Keratinocyte (primary cell): ENCODE measurements at places on chromosomes 12 and 14.

GRCh38 chr12:75750716-75751306, 239.4 kb upstream of the KRR1 start:
- no peak for DNase-seq

DNA sequence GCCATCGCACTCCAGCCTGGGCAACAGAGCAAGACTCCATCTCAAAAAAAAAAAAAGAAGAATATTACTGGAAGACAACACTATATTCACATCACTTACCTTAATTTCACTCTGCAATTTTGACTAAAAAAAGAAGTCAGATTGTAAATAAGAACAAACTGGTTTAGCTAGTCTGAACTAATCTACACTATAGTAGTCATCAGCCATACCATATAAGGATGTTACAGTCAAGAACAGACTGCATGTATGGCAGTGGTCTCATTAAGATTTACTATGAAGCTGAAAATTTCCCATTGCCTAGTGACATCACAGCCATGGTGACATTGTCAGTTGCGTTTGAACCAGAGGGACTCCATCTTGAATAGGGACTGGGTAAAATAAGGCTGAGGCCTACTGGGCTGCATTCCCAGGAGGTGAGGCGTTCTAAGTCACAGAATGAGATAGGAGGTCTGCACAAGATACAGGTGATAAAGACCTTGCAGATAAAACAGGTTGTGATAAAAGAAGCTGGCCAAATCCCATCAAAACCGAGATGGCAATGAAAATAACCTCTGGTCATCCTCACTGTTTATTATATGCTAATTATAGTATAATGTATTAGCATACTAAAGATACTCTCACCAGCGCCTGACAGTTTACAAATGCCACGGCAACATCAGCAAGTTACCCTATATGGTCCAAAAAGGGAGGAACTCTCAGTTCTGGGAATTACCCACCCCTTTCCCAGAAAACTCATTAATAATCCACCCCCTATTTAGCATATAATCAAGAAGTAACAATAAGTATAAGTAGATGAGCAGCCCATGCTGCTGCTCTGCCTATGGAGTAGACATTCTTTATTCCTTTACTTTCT, 51.2 kb downstream of the OSBPL8 start:
- no peak for DNase-seq

GRCh38 chr12:57889500-57889989, 43.0 kb upstream of the CTDSP2 start:
- no peak for DNase-seq

DNA sequence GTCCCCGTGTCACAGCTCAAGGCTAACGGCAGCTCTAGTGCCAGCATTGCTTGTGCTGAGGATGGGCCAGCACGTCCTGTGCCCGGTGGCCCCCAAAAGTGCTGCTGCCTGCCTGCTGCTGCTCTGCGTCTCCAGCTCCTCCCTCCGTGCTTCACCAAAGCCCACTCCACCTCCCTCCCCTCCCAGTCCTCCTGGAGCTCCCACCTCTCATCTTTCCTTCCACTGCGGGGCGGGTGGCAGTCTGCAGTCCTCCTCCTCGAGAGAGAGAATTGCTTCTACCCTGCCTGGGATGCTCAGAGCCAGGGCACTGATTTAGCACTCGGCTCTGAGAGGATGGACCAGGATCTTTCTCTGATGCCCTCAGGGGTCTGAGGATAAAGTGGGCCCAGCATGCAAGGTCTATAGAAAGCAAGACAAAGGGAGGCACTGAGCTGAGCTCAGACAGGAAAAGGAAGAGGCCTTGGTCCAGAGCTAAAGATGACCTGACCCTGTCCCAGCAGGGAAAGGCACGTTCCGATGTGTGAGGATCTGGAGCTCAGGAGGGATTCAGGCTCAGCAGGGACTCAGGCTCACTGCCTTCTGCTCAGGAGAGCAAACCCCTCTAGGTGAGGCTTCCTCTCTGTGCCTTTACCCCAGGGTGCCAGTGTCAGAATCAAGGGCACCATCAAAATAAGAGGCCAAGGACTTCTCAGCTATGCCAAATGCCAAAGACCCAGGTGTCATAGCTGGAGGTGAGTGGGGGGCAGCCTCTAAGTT, 113.1 kb upstream of the FKBP4 start:
- DNase-seq: no peak

DNA sequence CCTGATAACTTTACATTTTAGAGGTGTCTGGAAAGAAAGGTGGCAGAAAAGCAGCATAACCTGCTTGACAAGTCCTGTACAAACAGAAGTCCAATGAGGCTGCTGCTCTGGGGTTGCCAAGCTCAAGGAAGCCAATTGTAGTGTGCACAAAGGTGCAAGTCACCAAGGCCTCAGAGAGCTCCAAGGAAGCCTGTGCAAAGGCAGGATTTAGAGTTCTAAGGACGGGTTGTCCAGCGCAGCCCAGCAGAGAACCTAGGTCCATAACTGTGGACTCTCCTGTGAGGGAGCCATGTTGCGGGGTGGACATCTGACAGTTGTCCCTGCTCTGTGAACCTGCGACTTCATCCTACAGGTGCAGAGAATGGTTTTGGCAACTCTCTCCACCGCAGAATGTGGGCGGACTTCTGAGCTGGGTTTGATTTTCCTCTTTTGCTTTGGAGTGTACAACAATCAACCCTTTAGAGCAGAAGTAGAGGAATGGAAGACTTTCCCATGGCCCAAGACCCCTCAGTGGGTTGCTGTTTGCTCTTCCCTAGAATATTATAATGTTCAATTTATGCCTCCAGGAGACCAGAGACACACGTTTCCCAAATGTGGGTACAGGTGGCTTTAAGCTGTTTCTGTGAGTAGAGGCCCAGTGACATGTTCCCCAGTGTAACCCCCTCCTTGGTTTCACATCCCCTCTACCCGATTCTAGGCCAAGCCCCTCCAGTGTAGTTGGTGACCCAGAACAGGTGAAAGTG, 81.0 kb downstream of the ETV6 start:
- DNase-seq: no peak

DNA sequence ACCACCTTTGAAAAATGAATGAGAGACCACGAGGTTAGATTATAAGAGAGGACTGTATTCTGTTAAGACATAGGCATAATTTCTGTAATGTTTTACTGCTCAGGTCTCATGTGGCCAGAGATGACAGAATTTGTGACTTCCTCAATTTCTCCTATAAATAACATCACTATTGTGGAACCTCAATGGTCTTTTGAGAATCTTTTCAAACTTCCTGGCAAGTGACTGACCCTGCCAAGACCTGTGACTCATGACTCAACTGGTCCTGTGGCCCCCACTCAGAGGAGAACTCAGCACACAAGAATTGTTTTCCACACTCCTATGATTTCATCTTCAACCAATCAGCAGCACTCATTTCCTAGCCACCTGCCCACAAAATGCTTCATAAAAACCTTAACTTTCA, 508.2 kb upstream of the ATP2B1 start:
- no peak for DNase-seq

GRCh38 chr12:93758801-93759373, 81.7 kb downstream of the CRADD start:
- no peak for DNase-seq

DNA sequence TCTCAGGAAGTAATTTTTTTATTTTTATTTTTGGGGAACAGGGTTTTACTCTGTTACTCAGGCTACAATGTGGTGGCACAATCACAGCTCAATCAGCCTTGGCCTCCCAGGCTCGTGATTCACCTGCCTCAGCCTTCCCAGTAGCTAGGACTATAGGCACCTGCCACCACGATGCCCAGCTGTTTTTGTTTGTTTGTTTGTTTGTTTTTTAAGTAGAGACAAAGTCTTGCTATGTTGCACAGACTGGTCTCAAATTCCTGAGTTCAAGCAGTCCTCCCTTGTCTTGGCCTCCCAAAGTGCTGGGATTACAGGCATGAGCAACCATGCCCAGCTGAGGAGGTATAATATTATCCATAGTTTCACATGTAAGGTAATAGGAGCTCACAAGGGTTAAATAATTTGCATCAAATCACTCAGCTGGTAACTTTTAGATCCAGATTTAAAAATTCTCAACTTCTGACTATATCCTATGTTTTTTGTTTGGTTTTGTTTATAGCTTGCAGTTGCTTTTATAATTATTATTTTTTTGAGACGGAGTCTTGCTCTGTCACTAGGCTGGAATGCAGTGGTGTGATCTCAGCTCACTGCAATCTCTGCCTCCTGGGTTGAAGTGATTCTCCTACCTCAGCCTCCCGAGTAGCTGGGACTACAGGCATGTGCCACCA, 629.3 kb downstream of the DIO2 start:
- DNase-seq: no peak

DNA sequence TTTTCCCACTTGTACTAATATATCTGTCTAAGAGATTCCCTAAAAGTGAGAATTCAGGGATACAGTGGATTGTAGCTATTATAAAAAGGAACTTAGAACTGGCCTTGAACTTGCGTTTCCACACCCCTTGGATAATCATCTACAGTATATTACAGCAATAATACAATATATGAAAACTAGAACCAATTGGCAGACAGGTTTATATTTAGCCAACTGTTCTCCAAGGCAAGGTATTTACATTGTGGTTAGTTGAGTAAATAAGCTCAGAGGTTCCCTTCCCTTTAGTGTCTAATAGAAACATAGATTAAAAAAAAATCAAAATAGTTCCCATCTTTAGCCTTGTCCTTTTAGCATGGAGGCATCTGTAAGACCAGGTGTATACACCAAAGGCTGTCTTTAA, 42.1 kb downstream of the LIMA1 start:
- DNase-seq: no peak

GRCh38 chr12:75850721-75851462, 180.7 kb downstream of the PHLDA1 start:
- DNase-seq: peak; percentile 74

DNA sequence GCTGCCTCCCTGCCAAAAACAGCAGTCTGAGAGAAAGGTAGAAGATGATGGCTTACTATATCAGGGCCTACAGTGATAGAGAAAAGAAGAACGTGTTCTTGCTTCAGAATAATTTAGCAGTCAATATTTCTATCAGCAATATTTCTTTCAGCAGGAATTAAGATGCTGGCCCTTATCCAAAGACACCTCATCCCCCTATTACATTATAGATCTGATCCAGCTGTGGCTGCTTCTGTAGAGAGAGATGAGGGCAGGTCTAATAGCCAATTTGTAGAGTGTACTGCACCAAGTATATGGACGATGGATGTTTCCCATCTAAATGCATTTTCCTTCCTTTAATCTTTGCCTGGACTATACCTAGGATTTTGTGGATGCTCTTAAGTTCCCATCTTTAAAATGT, 451.7 kb downstream of the NPAS3 start:
- no peak for DNase-seq

DNA sequence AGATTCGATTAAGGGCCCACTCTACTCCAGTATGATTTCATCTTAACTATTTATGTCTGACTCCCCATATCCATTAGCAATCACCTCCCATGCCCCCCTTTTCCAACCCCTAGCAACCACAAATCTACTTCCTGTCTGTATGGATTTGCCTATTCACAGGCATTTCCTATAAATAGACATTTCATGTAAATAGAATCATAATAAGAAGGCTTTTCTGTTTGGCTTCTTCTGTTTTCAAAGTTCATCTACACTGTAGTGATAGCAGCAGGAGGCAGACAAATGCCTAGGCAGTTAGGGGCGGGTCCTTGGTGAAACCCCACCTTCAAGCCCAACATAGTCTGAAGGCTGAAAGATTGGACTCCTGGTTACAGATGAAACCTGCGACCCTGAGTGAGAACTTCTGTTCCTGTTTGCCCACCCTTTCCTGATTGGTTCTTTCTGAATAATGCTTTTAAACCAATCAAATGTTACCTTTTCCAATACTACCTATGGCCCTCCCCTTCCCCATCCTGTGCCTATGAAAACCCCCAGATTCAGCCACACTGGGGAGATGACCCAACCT, 62.1 kb upstream of the HECTD1 start:
- no peak for DNase-seq

- no peak for DNase-seq
These were observed 254.6 kb downstream of the FBXL14 start for GRCh38 chr12:1339618-1340319.

DNA sequence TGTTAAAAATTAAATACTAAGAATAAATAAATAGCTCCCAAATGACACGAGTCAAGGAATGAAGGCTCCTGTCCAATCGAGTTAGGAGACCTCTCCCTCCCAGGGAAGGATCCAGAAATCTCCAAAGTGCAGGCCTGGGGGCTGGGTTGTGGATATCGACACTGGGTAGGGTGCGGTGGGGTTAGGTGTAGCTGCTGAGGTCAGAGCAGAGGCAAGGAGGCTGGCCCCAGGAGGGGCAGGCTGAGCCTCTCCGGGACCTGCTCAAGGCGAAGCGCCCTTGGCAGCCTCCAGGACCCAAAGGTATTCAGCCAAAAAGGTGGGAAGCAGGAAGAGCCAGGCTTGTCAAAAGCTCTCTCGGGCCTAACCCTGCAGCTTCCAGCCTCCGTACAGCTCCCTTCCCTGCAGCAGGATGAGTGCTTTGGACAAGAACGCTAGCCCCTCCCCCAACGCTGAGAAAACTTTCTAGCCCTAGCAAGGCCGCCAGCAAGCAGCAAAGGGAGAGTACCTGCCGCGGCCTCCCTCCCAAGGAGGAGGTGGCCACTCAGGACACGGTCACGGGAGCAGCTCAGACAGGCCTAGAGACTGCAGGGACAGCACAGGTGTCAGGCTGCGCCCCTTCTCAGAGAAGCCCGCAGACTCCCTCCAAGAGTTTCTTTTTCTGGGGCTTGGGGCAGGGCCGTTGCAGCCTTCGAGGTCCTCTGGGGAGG, 3.7 kb upstream of the PNMA1 start:
- DNase-seq: no peak

- DNase-seq: no peak
These were observed 24.1 kb downstream of the NUP37 start for GRCh38 chr12:102095677-102096263.

- no peak for DNase-seq
These were observed 26.1 kb upstream of the ACTR6 start for GRCh38 chr12:100174495-100174894.

DNA sequence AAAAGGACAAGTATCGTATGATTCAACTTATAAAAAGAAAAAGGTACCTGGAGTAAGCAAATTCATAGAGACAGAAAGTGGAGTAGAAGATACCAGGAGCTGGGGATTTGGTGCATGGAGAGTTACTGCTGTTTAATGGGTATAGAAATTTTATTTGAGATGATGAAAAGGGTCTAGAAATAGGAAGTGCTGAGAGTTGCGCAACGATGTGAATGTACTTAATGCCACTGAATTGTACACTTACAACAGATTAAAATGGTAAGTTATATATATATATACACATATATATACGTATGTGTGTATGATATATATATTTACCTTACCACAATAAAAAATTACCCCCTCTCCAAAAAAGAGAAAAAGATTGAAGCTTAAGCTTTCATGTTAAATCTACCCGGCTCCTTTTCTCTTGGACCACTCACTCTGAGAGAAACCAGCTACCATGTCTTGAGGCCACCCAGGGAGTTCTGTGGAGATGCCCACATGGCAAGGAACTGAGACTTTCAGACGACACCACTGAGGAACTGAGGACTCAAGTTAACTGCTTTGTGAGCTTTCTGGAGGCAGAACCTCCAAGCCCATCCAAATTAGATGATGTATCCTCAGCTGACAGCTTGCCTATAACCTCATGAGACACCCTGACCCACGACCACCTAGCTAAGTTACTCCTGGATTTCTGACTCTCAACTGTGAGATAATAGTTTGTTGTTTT, 130.0 kb upstream of the BTG1 start:
- no peak for DNase-seq
